ENCODE measurements at places on chromosomes 6 and 20.

GRCh38 chr6:136763255-136763654, 29.0 kb downstream of the MAP3K5 start:
- no peak for DNase-seq

DNA sequence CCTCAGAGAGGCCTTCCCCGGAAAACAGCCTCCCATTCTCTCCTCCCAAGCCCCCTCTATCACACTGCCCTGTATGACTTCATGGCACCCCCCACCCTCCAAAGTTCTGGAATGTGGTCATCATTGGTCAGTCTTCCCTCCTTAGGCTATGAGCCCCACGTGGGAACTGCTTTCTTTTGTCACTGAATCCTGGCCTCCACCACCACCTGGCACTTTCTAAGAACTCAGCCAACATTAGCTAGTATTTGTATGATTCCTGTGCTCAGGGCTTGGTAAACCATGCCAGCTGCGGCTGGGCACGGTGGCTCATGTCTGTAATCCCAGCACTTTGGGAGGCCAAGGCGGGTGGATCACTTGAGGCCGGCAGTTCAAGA, 8.4 kb upstream of the E2F1 start:
- no peak for DNase-seq

DNA sequence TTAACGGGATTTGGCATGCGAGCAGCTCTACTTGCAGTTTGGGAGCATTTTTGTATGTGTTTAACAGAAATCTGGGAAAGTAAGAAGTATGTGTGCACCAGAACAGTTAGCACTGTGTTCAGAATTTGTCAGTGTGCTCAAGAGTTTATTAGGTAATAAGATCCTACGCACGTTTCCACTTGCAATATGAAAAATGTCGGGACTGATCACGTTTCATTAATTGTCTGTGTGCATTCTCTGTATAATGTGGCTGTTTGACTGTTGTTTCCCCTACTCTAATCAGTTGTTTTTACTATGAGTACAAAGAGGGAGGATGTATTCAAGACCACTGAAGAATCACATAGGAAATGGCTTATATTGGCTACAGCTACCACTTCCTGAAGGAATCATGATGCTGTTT, 349.7 kb upstream of the POU3F2 start:
- no peak for DNase-seq

- no peak for DNase-seq
These were observed 3.4 kb upstream of the MICAL1 start for GRCh38 chr6:109458774-109459531.

DNA sequence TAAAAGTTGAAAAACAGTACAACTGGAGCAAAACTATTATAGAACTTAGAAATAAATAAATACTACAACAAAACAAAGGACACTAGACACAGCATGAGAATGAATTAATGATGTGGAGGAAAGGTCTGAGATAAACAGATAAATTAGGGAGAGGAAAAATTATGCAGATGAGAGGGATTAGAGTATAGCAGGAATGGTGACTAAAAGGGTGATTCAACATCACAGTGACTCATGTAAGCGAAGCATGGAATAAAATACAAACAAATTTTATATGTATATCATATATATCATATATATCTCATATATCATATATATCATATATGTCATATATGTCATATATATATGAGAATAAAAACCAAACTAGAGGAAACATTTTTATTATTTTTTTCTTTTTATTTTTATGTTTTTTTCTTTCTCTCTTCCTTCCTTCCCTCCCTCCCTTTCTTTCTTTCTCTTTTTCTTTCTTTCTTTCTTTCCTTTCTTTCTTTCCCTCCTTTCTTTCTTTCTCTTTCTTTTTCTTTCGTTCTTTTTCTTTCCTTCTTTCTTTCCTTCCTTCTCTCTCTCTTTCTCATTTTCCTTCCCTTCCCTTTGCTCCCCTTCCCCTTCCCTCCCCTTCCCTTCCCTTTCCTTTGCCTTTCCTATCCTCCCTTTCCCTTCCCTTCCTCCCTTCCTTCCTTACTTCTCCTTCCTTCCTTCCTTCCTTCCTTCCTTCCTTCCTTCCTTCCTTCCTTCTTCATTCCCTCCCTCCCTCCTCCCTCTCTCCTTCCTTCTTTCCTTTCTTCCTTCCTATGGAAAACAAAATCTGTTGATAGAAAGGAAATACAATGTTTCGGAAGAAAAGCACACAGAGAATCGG, 1014.6 kb downstream of the GRIK2 start:
- no peak for DNase-seq

DNA sequence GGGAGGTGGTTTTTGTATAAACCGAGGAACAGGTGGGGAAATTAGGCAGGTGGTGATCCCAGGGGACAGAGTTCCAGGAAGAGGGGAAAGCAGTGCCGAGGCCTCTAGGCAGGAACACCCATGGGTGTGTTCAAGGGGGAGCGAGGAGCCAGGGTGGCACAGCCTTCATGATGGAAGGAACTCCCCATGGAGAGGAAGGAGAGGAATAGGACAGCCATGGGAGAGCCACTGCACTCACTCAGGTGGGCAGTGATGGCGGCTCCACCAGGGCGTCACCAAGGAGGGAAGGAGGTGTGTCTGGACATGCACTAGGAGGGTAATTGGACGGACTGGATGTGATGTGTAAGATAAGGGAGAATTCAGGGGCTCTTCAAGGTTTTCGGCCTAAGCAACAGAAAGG, 98.2 kb downstream of the THBS2 start:
- no peak for DNase-seq

DNA sequence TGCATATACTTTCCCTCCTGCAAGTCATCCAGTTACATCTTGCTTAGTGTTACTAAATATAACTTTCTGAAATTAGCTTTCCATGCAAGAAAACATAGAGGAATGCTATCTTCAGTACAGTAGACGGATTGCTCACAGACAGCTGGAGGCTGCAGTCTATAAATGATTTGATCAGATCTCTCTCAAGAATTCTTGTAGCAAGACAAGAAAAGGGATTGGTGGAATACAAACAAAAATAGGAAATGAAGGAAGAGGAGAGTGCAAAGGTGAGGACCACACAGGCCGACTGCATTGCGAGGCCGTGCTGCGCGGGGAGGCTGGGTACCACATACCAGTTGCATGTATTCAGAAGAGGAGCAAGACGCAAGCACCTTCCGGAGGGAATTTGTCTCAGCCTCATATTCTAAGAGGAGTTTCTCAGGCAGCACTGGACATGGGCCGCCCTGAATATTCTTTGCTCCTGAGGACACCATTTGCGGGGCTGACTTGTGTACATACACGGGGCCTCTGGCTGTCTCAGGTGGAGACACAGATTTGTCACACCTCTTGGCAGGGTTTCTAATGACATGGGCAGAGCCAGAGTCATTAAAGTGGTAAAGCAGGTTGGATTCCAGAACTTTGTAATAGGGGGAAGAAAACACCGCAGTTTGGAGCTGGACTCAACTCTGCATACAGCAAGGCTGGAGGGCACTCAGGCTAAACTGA, 22.7 kb upstream of the KIF25 start:
- DNase-seq: no peak

- no peak for DNase-seq
These were observed 8.1 kb downstream of the TREML4 start for GRCh38 chr6:41236276-41236675.

DNA sequence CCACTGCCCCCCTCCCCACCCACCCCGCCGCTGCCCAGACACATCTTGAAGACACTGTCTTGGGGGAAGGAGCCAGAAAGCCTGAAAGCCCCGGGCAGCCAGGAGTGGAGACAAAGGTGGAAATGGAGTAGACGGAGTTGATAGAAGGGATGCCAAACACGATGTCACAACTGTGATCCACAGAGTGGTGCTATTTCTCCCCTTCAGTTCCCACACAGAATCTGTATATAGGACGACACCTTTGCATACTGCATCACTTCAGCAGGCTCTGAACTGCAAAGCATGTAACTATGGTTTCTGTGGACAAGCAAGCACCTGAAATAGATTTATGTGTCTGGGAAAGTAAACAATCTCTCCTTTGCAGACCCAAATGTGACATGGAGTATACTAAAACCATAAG, 56.4 kb upstream of the F13A1 start:
- DNase-seq: no peak

DNA sequence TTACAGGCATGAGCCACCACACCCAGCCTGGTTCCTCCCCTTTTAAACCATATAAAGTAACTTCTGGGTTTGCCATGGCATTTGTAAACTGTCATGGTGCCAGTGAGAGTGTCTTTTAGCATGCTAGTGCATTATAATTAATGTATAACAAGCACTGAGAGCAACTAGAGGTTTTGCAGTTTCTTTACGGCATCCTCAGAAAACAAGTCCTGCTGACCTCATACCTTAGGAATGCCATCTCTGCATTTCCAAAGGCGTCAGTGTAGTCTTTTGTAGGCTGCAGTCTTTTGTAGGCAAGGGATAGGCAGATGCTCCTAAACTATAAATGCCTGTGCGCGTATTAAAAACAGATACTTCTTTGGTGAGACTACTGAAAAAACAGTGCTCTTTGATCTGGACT, 75.0 kb upstream of the EZR start:
- no peak for DNase-seq

GRCh38 chr6:46909371-46909770, 12.4 kb downstream of the ADGRF5 start:
- DNase-seq: no peak

- no peak for DNase-seq
These were observed 34.6 kb upstream of the ENTPD6 start for GRCh38 chr20:25160897-25161296.

- no peak for DNase-seq
These were observed 53.0 kb downstream of the SASH1 start for GRCh38 chr6:148395583-148396101.

- DNase-seq: no peak
These were observed 215.0 kb downstream of the SLC24A3 start for GRCh38 chr20:19427480-19427879.

DNA sequence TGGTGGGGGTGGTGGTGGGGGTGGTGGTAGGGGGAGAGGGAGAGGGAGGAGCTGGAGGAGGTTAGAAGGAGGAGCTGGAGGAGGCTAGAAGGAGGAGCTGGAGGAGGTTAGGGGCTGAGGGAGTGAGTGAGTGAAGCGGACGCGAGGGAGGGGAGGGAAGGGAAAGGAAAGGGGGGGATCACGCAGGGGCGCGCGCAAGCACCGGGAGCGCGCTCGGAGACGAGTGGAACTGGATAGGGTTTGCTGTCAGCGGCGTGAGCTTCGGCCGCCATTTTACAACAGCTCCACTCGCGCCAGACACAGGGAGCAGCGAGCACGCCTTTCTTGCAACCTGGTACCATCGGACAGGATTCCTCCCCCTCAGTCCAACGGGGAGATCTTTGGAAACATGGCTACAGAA, 90.5 kb upstream of the FERMT1 start:
- no peak for DNase-seq

GRCh38 chr6:134457941-134458340, 140.0 kb upstream of the SGK1 start:
- DNase-seq: no peak

- DNase-seq: no peak
These were observed 302.7 kb upstream of the TFAP2D start for GRCh38 chr6:50410579-50410978.

- DNase-seq: no peak
These were observed 28.5 kb downstream of the STK35 start for GRCh38 chr20:2130062-2130591.

- DNase-seq: no peak
These were observed 624.1 kb downstream of the PKHD1 start for GRCh38 chr6:51463321-51463720.

DNA sequence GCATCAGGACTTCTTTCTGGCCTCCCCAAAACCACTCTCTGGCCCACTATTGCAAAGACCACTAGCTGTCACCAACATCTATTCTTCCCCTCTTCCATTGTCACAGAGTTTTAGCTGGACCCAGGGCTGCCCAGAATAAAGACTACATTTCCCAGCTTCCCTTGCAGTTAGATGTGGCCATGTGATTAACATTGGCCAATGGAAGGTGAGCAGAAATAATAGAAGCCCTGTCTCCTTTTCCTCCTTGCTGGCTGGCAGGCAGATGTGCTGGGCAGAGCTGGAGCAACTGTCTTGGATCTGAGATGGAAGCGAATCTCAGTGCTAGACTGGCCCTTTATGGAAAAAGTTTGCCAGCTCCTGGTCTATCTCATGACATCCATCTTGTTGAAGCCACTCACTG, 97.0 kb downstream of the KCNB1 start:
- DNase-seq: no peak

DNA sequence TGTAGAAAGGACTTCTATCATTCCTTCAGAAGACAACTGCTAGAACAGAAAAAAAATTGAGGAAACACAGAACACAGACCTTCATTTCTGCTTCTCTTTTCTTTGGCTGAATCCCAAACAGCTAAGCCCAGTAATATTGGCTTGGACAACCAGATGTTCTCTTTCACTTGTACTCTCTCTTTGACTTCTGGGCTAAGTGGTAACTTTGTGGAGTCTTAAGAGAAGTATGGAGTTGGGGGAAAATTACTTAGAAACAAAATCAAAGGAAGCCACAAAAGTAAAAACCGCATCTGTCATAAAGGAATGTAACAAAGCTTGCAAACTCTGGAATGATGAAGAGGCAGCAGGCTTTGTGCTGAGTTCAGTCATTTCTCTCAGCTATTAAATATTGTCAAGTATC, 587.5 kb downstream of the CBLN4 start:
- peak; percentile 15 for DNase-seq

- no peak for DNase-seq
These were observed 41.0 kb upstream of the FAM50B start for GRCh38 chr6:3808199-3808598.

- no peak for DNase-seq
These were observed 127.8 kb downstream of the LRRC1 start for GRCh38 chr6:53922539-53922981.

- DNase-seq: no peak
These were observed 13.7 kb downstream of the KCNS1 start for GRCh38 chr20:45087097-45087790.

GRCh38 chr6:144485531-144485930, 200.4 kb downstream of the UTRN start:
- DNase-seq: no peak

GRCh38 chr20:61126369-61127195, 125.5 kb upstream of the CDH4 start:
- DNase-seq: no peak

GRCh38 chr20:31485450-31486339, 10.6 kb downstream of the REM1 start:
- DNase-seq: peak; percentile 64

GRCh38 chr20:49283703-49284625, 6.1 kb upstream of the ZNFX1 start:
- DNase-seq: no peak

- DNase-seq: no peak
These were observed 732.5 kb downstream of the KIF16B start for GRCh38 chr20:15840636-15841301.

DNA sequence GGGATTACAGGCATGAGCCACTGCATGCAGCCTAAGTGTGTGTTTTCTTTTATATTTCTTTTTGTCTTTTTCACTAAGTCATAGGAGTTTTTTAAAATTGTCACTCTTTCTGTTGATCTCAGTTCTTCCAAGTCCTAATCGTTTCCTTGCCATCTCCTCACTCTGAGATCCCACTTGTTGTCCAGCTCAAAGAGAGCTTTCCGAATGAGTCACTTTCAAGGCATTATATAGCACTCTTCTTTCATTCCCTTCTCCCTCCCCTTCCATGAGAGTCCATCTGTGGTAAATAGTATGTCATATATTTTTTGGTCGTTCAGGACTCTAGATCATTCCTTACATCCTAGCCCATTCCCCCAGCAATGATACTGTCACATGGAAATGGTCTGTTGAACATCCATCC, 4.3 kb downstream of the VAPB start:
- no peak for DNase-seq

GRCh38 chr6:95175927-95176675, 401.2 kb upstream of the MANEA start:
- DNase-seq: no peak

- DNase-seq: no peak
These were observed 22.3 kb downstream of the FOXA2 start for GRCh38 chr20:22561965-22562577.
